ENCODE measurements at places on chromosomes 11 and 22. TPM values are rescaled to one million over a fixed set of nuclear protein-coding genes. Genes with fewer than 3 reads are reported as not detected.
A peak's percentile ranks its signal among the peaks of the same experiment; 100 is the strongest.

Gene GRK3
- total RNA-seq = 17.9 TPM

Gene SLC22A8
- not detected for total RNA-seq

Gene ARHGAP8
- 26.0 TPM for total RNA-seq

Gene GSTT2B
- total RNA-seq = 8.1 TPM

Gene MUC5AC
- total RNA-seq = 0.03 TPM

Gene FAM227A
- 2.1 TPM for total RNA-seq

Gene FXYD6
- 0.21 TPM for total RNA-seq

Gene OR8D1
- total RNA-seq = not detected

Gene C1QTNF5
- 0.50 TPM for total RNA-seq

Gene SAA4
- total RNA-seq = not detected

Gene FGF4
- total RNA-seq = not detected

Gene MUC15
- total RNA-seq = not detected

Gene MTMR3
- 52.4 TPM for total RNA-seq

- DNase-seq = no peak
These were observed 564.5 kb upstream of the B3GAT1 start for GRCh38 chr11:134976551-134976950.

DNA sequence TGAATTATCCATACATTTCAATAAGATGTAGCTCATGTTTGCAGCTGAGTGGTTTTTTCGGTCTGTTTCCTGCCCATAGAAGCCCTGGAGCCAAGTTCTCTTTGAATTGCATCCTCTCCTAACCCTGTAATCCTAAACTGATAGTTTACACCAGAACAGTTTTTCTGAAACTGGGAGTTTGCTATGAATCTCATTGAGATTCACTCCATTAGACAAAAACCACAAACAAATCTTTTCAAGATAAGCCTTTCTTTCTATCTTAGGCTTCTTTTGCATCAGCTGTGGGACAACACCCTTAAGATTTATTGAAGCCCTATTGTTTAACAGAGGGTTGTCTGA is 324.8 kb downstream of the DYNC2H1 start:
- DNase-seq = no peak

DNA sequence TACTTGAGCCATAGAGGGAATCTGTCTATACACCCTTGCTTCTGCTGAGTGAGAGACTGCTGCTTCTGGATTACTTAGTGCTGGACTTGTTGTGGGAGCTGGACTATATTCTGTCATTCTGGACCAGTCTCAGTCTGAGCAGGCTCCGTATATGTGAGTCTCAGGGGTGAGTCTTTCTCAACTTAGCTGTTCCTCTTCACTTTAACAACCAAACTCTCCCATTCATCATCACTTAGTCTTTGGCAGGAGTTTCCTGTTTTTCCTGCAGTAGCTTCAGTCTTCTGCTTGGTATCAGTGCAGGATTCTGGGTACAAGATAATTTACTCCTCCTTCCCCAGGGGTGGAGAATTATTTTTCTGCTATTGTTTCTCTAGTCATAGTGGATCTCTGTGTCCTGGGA is 779.5 kb downstream of the METTL15 start:
- DNase-seq = no peak

DNA sequence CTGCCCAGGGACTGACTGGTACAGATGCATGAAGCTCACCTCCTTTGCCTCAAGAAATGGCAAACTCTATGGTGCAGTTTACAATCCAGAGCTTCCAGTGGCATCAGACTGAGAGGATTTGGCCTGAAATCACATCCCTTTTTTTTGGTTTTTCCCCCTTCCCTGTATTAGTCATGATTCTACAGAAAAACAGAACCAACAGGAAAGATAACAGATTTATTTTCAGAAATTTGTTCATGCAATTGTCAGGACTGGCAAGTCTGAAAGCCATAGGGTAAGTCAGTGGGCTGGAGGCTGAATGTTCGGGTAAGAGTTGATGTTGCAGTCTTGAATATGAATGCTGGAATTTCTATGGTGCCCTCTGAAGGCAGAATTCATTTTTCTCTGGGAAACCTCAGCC is 12.0 kb upstream of the ZDHHC13 start:
- no peak for DNase-seq

- DNase-seq = no peak
These were observed 28.7 kb downstream of the PDGFB start for GRCh38 chr22:39216143-39216490.

- peak; percentile 78 for DNase-seq
These were observed 21.6 kb upstream of the PEX26 start for GRCh38 chr22:18056161-18056666.

GRCh38 chr22:38570779-38571364 is 889 bp upstream of the DMC1 start:
- peak; percentile 43 for DNase-seq

GRCh38 chr11:61572913-61573312 is 8.0 kb downstream of the SYT7 start:
- DNase-seq = no peak

- no peak for DNase-seq
These were observed 41.7 kb downstream of the THAP12 start for GRCh38 chr11:76339221-76339620.

DNA sequence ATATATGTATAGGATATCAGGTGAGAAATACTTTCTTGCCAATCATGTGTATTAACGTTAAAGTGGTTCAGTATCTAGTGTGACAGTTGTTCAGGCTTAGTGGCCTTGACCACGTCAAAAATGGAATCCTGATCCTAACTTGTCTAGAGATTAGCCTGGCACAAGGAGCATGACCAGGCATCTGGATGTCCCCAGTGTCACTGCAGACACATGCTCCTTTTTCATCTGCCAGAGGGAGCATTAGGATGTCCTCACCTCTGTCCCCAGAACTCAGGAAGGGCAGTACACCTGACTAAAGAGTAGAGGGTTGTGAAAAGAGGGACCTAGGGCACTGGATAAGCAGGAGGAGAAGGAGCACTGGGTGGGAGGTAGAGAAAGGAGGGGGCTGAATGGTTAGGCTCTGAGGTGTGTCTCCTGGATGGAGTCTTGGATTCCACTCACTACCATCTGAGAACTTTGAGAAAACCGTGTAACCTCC is 40.9 kb upstream of the GGTLC2 start:
- no peak for DNase-seq

GRCh38 chr22:27134315-27134701 is 476.9 kb downstream of the MIAT start:
- peak; percentile 89 for DNase-seq

DNA sequence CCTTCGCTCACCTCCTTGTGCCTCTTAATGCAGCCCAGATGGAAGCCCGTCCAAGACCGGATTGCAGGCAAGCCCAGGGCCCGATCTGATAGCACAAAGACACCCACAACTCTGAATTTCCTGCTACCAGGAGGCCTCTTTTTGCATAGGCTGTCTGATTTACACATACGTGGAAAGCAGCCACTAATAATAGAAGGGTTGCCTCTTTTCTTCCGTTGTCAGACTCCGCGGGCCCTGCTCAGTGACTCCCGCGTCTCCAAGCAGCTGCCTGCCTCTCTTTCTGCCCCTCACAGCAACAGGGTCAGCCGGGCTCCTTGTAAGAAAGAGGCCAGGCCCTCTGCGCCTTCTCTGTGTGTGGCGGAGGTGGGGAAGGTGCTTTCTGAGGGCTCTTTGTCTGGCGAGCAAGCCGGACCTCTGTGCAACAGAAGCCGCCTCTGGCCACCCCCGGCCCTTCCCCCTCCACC is 26.7 kb downstream of the FLI1 start:
- DNase-seq = no peak

DNA sequence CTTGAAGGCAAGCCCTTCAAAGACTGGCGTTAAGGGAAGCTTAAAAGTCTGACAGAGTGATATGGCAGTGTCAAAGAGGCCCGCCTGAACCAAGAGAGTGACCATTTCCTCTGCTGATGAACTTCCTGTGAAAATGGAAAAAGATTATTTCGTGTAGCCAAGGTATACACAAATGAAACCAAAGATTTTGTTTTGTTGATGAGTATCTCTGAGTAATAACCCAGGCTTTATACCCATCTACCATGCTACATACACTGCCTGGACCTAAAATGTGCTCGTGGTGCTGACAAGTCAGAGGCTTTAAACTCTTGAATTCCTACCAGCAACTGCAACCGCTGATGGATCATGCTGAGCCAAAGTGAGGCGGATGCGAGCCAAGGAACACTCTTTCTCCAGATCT is 21.0 kb upstream of the FNBP4 start:
- DNase-seq = no peak

DNA sequence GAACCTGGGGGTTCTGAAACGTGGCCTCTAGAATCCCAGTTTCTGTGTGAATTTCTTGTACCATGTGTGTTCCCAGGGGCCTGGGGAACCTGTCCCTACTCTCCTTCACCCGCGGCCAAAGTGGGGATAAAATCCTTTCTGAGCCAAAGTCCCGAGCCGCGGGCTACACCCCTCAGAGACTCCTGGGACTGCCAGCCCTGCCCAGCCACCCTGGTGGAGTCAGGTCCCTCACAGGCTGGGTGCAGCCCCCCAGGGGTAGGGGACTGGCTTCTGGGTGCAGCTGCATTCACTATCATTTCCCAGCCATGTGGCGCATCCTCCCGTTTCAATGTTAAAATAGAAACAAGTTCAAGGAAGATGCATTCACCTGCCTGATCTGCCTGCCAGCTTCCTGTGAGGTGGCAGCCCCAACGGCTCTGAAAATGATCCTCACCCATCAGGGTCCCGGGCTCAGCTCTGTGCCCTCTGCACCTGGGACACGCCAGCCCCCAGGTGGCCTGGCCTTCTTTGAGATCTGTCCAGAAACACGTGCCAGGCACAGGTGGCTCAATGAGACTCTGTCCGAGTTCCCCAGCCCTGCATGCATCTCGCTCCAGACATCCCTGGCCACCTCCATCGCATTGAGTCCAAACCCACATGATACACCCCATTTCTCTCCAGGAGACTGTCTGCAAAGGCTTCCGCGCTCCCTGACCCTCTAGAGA is 338.8 kb downstream of the CTTN start:
- no peak for DNase-seq

- DNase-seq = no peak
These were observed 954 bp upstream of the MN1 start for GRCh38 chr22:27802346-27803073.

DNA sequence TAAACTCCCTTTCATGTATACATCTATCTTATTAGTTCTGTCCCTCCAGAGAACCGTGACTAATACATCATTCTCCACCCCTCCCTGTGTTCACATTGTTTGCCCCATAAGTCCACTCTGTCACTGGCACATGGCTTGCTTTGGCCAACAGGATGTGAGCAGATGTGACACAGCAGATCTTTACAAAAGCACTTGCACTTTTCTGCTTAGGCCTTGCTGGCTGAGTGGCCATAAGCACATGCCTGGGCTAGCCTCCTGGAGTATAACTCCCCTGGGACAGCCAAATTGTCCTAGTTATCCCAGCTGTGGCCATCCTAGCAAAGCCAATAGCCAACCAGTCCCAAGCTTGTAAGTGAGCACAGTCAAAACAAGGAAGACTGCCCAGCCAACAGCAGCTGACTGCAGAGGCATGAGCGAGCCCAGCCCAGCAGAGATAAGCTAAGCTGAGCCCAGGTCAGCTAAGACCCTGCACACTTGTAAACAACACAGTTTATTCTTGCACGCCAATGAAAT is 9.7 kb upstream of the RCN1 start:
- DNase-seq = peak; percentile 71

DNA sequence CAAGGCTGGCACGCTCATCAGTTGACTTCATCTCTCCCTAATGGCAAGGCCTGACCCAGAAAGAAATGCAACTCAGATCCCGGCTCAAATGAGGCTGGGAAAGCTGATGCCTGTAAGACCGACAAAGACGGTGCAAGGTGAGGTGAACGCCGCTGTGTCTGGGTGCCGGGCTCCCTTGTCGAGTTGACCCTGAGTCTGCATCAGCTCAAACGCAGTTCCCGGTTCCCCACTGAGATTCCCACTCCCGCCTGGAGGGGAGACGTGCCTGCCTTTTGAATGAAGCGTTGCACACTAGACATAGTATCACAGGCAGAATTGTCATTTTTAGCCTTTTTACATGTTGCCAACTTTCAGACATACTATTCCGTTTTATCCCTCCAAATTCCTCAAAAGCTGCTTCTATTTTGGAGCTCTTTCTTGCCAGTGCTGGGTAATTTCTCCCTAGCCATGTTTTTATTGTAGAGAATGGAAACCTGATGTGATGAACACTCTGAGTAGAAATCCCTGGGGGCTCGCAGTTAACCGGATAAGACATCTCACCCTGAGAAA is 831 bp upstream of the TP53AIP1 start:
- no peak for DNase-seq

DNA sequence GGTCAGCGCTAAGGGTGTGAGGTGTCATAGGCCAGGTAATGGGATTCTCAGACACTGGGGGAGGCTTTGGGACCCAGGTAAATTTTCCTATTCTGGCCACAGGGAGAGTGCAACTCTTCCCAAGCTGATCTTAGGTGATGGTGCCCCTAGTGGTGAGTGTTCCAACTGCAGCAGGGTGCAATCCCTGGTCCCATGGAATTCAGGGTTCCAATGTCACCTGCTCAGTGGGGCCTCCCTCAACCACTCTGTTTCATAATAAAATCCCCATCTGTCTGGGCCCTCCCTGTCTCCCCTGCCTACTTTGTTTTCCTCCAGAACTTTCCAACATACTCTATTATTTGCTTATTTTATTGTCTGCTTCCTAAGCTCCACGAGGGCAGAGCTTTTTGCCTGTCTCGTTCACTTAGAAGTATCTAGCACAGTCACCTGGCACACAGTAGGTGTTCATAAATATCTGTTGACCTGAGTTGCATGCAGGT is 2.9 kb upstream of the SGSM1 start:
- DNase-seq = no peak

DNA sequence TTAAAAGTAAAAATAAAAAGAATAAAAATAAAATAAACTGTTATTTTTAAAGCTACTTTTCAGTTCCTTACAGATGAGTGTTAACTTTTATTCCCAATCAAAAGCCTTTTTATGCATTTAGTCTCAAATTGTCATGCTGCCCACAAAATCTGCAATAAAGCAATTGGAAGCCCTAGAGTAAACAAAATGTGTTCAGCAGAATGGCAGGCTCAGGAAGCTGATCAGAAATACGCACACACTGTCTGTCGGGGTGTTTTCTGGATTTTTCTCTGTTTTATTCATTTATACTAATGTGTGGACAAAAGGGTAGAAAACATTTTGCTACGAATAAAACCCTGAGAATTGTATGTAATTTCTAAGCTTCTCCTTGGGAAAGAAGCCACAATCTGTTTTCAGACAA is 162.8 kb downstream of the RCN1 start:
- DNase-seq = no peak

GRCh38 chr11:17720796-17721171 is 1.4 kb downstream of the MYOD1 start:
- no peak for DNase-seq

DNA sequence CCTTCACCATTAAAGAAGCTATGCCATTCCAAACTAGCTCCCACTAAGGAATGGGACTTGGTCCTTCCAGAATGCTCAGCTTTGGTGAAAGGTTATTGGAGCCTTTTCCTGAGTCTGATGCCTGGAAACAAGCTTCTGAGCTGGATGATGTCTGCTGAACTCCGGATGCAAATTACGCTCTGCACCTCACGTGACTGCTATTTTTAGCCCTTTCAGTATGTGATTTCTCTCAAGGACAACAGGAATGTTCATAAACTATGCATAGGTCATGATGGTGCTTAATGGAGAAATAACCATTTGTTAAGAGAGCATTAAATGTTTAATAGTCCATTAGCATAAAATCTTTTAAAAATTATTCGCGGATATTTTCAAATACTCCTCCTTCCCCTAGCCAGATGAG is 631.4 kb upstream of the KIRREL3 start:
- DNase-seq = no peak

GRCh38 chr11:34864424-34864823 is 51.8 kb downstream of the APIP start:
- no peak for DNase-seq

Data from mammary epithelial cell (primary cell).